ENCODE measurements at places on chromosomes 5 and 9.

DNA sequence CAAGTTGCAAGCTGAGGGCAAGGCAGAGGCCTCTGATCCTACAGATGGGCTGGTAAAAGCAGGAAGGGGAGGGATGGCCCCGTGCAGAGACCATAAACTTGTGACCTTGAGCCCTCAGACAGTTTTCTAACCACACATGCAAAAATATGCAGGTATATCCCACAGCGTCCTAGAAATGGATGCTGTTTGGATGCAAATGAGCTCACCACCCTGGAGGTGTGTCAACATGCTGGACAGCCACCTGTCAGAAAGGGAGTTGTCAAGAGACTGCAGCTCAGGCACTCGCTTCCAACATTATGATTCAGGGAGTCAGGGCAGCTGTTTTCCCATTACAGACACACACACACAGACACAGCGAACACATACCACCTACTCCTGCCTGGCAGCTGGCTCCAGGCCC, 97.3 kb upstream of the PANK3 start:
- DNase-seq, result no peak

GRCh38 chr5:178346607-178347334, 114.2 kb upstream of the PHYKPL start:
- no peak for DNase-seq

DNA sequence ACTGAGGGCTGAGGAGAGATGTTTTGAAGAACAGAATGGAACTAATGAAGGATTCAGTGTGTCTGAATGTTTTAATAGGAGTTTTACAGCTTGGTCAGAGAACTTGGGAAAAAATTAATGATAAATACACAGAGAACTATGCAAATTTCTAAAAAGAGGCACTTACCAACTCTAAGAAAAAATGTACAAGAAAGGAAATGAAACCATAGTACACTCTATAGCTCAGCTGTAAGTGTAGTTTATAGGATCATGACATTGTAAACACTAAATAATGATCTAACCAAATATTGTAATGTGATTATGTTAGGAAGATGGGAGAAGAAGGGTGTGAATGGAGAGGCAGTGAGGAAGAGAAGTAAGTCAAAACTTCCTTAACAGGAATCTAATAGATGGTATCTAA, 205.2 kb downstream of the SEC61B start:
- DNase-seq, result no peak

DNA sequence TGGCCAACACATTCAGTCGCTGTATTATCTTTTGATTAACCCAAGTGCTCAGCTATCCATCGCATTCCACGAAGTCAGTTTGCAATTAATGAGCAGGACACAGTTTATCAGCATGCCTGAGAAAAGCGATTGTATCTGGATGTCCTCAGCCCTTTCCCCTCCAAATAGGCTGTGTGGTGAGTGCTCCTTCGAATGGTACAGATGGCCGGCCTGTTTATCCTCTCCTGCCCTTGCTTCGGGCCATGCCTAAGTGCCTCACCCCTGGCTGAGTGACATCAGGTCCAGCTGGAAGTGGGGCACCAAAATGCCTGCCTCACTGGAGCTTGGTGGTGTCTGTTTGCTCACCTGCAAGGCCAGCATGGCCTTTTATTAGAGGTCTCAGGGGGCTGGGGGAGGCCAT, 317.3 kb downstream of the GADD45G start:
- DNase-seq, result no peak

- no peak for DNase-seq
Measured at GRCh38 chr5:4243479-4244264, 648.0 kb downstream of the IRX1 start.

GRCh38 chr5:80399526-80400239, 8.2 kb upstream of the ZFYVE16 start:
- no peak for DNase-seq

DNA sequence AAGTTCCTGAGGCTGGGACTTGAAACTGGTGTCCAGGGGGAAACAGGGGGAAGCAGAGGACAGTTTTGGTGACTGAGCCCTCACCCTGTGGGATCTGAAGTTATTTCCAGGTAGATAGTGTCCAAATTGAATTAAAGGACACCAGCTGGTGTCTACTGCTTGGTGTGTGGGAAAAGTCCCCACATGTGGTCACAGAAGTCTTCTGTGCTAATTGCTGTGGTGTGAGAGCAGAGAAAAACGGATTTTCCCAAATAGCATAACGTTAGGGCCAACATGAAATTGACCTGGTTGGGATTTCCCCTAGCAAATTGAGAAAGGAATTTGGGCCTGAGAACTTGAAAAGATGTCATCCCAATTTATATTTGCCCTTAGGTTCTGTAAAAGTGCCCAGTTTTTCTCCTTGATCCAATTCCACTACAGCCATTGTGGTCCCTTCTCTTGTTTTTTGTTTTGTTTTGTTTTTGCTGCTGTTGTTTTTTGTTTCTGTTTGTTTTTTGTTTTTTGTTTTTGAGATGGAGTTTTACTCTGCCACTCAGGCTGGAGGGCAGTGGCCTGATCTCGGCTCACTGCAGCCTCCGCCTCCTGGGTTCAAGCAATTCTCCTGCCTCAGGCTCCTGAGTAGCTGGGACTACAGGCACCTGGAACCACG, 5.6 kb upstream of the STARD4 start:
- DNase-seq, result no peak

DNA sequence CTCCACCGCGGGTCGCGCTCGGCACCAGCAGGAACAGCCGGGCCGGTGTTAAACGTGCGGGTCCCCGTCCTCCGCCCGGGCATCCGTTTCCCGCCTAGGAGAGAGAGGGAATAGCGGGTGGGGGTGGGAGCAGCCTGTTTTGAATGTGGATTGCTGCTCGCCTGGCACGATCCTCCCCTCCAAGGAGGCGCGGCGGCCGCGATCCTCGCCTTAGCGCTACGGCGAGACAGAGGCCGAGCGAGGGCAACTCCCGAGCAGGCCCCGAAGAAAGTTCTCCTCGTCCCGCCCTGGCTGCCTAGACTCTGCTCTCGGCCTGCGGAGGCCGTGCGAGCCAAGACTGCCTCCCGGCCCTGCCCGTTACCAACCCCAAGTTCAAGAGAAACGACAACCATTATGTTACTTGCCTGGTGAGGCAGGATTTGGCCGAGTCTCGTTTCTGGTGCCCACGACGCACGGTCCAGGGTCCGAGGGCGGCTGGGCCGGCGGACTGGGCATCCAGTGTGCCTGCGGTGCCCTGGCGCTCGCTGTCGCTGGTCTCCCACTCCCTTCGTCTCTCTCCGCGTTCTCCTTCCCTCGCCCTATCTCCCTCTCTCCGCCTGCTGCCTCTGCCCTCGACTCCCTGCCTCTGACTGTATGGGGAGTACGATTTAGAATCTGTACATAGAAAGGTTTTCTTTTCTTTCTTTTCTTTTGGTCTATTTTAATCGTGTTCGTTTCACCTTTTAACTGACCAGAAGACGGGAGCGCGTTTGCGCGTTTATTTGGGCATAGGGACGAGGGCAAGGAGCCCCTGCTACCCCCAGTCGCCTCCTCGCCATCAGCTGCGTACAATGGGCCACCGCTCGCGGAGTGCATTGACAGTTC, 724 bp downstream of the NR2F1-AS1 start:
- no peak for DNase-seq

GRCh38 chr9:92769286-92769685, 4.7 kb upstream of the BICD2 start:
- DNase-seq, result no peak

DNA sequence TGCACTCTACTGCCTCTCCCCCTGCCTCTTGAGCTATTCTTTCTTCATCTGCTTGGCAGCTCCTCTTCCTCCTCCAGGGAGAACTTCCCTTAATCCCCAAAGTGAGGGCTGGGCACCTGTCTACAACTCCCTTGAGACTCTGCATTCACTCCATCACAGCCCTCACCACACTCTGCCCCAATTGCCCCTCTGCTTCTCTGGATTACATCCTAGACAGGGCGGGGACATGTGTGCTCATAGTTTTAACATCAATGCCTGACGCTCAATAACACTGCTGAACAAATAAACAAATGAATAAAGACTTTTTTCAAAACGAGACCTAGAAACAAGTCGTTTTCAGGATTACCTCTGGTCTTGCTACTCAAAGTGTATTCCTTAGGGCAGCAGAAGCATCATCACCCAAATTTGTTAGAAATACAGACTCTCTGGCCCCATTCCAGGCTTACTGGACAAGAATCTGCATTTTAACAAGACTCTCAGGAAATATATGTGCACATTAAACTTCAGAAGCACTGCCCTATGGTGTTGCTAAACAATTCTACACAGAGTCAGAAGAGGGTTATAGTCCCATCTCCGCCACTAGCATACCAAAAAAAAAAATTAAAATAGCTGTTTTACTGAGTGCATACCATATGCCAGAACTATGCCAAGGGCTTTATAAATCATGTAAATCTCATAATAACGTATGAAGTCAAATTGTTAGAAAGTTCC, 115.6 kb downstream of the CDK5RAP2 start:
- DNase-seq, result no peak

DNA sequence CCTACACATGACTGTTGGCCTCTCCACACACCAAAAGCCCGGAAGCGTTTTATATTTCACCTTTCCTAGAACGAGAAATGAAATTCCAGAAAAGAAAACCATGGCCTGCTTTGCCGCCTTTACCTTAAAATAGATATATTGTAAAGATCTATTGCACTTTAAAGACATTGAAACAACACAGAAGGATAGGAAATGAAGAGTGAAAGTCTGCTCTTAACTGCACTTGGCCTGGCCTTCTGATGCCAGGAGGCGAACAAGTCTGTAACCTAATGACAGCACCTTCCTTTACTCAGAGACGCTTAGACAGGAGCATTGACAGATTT, 6.7 kb downstream of the PRDM6 start:
- DNase-seq, result no peak

DNA sequence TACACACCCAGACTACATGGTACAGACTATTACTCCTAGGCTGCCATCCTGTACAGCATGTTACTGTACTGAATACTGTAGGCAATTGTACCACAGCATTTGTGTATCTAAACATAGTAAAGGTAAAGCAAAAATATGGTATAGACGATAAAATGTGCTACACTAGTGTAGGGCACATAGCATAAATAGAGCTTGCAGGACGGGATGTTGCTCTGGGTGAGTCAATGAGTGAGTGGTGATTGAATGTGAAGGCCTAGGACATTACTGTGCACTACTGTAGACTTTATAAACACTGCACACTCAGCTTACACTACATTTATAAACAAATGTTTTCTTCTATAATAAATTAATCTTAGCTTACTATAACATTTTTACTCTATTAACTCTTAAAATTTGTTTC, 25.6 kb downstream of the ANKRD55 start:
- DNase-seq, result no peak

- no peak for DNase-seq
Measured at GRCh38 chr9:75880618-75881017, 9.9 kb upstream of the PCSK5 start.

GRCh38 chr9:82799286-82799685, 263.7 kb downstream of the RASEF start:
- no peak for DNase-seq

GRCh38 chr9:34400275-34400674, 23.6 kb upstream of the MYORG start:
- DNase-seq, result no peak

- no peak for DNase-seq
Measured at GRCh38 chr9:133115604-133116345, 5.3 kb downstream of the RALGDS start.

- DNase-seq, result no peak
Measured at GRCh38 chr5:22319798-22320197, 533.3 kb downstream of the CDH12 start.

GRCh38 chr9:81581986-81582385, 107.4 kb downstream of the TLE1 start:
- no peak for DNase-seq

GRCh38 chr5:113157886-113158285, 181.3 kb downstream of the DCP2 start:
- DNase-seq, result no peak

DNA sequence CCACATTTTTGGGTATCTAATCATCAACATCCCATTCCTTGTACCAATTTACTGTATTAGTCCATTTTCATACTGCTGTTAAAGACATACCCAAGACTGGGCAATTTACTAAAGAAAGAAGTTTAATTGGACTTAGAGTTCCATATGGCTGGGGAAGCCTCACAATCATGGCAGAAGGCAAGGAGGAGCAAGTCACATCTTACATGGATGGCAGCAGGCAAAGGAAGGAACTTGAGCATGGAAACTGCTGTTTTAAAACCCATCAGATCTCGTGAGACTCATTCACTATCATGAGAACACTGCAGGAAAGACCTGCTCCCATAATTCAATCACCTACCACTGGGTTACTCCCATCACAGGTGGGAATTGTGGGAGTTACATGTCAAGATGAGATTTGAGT, 95.4 kb upstream of the SLCO6A1 start:
- no peak for DNase-seq

DNA sequence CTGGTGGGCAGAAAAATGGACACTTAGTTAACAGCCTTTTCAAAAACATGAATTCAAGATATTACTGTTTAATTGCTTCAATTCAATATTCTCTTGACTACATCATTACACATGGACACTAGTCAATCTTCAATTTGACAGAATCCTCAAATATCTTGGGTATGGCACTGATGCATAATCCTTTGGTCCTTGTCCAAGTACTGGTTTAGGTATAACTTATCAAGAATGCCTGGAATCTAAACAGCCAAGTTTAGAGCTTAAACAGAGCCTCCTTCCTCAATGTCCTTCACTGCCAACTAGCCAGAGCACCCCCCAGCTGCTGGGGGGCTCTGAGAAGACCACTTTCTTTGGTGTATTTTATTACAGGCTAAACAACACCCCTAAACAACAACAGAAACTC, 61.6 kb upstream of the ERCC6L2 start:
- no peak for DNase-seq

- no peak for DNase-seq
Measured at GRCh38 chr9:15612962-15613361, 60.1 kb downstream of the CCDC171 start.

GRCh38 chr9:88161144-88161543, 22.9 kb upstream of the SPATA31C2 start:
- DNase-seq, result no peak

Data from NCI-H2029 (cell line).